ENCODE measurements at places on chromosomes 2 and 18. TPM values are rescaled to one million over a fixed set of nuclear protein-coding genes. Genes with fewer than 3 reads are reported as not detected.

The ZNF532 gene
- 56.6 TPM for total RNA-seq

The GALR1 gene
- 0.06 TPM for total RNA-seq

The REG3A gene
- total RNA-seq = not detected

The ZNG1B gene
- 30.2 TPM for total RNA-seq

The RPRD1A gene
- 45.4 TPM for total RNA-seq

The TMEM127 gene
- 67.3 TPM for total RNA-seq

The ASNSD1 gene
- total RNA-seq = 32.3 TPM

The EDAR gene
- 0.20 TPM for total RNA-seq

The UBXN4 gene
- total RNA-seq = 80.0 TPM

The SPHKAP gene
- 0.35 TPM for total RNA-seq

The STARD6 gene
- not detected for total RNA-seq

The HAAO gene
- total RNA-seq = 6.4 TPM

The CACNB4 gene
- total RNA-seq = 15.3 TPM

The SP9 gene
- total RNA-seq = not detected

The CNTNAP5 gene
- total RNA-seq = not detected

The GRHL1 gene
- total RNA-seq = 2.7 TPM

The ATOH8 gene
- total RNA-seq = 93.6 TPM

The MGAT4A gene
- total RNA-seq = 85.8 TPM

The RASGRP3 gene
- 13.6 TPM for total RNA-seq

The UGT1A6 gene
- total RNA-seq = 3.2 TPM

The CRYBA2 gene
- not detected for total RNA-seq

The SERPINB13 gene
- total RNA-seq = not detected

The PIEZO2 gene
- 20.4 TPM for total RNA-seq

The DLGAP1 gene
- 5.4 TPM for total RNA-seq

The C2orf72 gene
- total RNA-seq = 1.5 TPM

The CPLX4 gene
- not detected for total RNA-seq

The RAB6C gene
- not detected for total RNA-seq

The PJVK gene
- 2.3 TPM for total RNA-seq
